Posterior cingulate gyrus (tissue), 11 donors: ENCODE measurements at places on chromosomes 7 and 10.

GRCh38 chr10:6018422-6018821, 41.1 kb upstream of the IL15RA start:
- no peak for DNase-seq

GRCh38 chr7:117023325-117023854, 70.1 kb downstream of the ST7 start:
- DNase-seq = no peak

- DNase-seq = no peak
These were observed 38.3 kb upstream of the SFMBT2 start for GRCh38 chr10:7449063-7449695.

- no peak for DNase-seq
These were observed 4.8 kb downstream of the GRIFIN start for GRCh38 chr7:2471396-2471795.

DNA sequence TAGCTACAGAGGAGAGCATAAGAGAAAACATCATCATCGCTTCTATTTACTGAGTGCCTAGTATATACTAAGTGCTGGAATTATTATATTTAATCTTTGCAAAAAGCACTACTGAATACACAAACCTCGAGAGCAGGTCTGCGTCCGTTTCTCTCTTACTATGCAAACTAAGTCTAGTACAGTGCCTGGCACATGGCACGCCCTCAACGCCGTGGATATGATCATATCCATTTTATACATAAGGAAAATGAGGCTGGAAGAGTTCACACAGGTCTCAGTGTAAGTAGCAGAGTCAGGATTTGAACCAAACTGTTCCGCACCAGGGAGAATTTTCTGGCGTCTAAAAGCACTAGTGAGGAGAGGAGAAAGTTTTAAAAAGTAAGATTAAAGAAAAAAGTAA, 17.6 kb downstream of the MXI1 start:
- DNase-seq = no peak

GRCh38 chr10:77248104-77248790, 389.4 kb downstream of the KCNMA1 start:
- DNase-seq = no peak

DNA sequence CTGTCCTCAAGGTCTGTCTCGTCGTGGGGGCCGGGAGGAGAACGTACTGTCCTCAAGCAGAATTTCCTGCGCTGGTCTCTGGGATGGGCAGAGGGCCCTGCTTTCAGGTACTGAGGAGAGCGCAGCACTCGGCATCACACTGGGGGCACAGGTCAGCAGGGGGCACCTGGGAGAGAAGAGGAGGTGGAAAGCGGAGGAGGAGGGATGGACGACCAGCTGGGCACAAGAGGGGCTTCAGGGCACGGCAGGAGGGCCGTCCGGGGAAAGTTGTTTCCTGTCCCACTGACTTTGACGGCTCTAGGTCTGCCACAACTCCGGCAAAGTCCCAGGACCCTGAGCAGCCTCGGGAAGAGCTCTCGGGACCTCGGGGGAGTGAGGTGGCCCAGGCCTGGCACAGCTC, 536.9 kb downstream of the DNAJB6 start:
- no peak for DNase-seq

DNA sequence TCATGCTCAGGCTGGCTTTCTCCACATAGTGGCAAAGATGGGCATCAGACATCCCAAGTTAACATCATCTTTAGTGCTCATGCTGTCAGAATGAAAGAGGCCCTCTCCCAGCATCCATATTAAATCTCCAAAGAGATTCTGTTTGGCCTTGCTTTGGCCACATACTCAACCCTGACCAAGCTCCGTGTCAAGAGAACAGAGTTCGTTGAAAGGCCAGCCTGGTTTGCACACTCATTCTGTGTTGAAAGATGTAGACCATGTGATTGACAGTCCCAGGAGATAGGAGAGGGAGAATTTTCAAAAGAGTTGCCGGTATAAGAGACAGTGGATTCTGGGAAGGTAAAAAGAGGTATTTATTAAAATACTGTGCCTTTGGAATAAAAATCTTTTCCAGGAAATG, 19.7 kb downstream of the MET start:
- no peak for DNase-seq

DNA sequence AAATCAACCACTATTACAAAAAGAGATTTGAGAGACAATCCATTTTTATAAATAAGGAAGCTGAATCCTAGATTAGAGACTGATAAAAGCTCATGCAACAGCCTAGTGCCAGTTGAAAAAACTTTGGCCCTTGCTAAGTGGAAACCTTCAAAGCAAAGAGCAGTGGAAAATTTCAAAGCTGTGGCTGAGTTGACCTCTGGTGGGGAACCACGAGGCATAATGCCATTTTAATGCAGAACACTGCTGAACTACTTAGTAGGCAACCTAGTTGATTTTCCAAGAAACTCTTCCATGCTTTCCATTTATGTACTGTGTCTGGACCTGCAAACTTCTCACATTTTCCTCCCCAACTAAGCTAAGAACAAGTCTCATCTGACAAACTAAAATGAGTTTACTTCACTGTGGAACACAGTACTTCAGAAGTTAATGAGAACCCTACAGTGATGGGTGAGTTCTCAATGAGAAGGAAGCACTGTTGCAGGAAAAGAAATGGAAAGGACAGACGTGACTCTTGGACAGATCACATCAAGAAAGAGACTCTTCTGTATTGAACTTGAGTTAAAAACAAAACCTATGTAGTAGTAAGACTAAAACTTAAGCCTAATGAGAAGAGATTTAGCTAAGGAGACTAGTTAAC, 19.5 kb downstream of the FZD9 start:
- no peak for DNase-seq

DNA sequence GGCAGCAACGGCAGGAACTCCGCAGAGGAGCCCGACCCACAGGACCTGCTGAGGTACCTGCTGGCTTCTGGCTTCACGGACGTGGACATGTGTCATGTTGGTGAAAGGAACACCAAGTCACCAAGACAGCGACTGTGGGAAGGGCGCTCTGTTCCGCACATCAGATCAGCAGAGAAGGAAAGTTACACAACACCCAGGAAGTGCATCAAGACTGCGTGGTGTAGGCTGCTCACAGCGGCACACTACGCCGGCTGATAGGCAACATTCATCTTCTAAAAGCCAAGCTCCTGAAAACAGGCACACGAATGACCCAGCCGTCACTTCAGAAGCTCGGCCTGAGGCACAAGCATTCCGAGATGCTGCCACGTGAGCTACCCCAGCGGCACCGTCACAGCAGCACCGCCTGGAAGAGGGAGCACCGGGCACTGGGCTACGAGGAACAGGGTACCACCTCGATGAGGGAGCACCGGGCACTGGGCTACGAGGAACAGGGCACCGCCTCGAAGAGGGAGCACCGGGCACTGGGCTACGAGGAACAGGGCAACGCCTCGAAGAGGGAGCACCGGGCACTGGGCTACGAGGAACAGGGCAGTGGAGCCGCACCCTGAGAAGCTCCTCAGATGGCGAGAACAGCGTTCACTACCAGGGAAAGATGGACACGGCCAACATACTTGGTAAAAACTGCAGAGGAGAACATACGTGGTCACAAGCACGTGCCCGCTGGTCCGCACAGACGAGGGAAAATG, 86.7 kb downstream of the MAD1L1 start:
- peak; percentile 70 for DNase-seq

DNA sequence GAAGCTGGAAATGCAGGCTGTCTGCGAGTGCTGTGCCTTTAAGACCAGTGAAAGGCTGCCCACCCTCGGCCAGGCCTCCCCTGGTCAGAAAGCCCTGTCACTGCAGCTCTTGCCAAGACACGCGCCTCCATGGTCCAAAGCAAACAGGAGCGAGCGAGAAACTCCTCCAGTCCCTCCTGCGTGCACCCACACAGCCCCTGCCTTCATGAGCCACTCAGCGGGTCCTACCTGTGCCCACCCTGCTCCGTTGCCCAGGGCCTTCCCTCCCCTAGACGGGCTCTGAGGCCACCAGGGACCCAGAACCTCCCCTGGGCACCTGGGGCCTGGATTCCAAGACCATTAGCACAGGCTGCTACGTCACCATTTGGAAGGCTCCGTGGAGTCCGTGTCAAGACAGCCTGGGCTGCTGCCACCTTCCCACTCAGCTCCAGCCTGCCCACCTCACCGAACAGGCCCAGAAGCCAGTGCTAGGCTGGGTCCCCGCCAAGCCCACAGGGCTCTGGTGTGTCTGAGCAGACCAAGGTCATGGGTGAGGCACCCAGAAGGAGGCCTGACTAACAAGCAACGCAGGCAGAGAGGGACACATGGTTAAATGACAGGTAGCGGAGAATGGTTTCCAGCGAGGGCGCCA, 144.5 kb downstream of the NEURL1 start:
- DNase-seq = peak; percentile 93

- peak; percentile 46 for DNase-seq
These were observed 757 bp downstream of the EIF3A start for GRCh38 chr10:119079599-119080520.

DNA sequence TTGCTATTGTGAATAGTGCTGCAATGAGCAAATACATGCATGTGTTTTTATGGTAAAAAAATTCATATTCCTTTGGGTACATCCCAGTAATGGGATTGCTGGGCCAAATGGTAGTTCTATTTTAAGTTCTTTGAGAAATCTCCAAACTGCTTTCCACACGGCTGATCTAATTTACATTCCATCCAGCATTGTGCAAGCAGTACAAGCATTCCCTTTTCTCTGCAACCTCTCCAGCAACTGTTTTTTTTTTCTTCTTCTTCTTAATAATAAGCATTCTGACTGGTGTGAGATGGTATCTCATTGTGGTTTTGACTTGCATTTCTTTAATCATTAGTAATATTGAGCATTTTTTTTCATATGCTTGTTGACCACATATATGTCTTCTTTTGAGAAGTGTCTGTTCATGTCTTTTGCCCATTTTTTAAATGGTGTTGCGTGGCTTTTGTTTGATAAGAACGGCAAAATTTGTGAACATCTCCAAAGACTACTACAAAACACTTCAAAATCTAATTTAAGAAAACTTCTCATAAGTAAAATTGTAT, 136.1 kb upstream of the MYO3A start:
- DNase-seq = no peak

DNA sequence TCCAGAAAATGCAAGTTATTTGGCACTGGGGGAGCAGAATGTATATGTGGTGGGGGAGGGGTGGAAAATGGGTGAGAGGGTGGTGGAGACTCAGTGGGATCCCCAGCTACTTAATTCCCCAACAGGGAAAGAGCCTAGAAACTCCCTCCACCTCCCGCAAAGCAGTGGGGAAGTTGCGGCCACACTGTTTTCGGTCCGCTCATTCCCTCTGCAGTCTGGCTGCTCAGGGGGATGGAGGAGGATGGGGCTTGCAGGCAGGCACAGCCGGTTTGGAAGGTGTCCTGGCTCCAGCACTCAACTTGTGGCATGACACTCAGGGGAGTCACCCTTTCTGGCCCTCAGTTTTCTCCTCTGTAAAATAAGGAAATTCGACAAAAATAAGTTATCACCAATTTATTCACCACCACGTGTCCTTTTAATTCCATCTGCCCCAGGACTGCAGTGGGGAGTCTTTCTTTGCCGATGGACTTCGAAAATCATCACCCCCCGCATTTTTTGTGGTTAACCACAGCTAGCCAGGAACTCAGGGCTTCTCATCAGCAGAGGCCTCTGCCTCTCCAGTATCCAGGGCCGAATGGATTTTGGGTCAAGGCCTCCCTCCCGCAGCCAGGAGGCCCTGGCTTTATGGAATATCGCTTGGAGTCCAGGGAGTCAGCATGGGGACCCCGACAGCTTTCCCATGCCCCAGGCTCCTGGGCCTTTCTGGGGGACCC, 1.6 kb upstream of the HTRA1 start:
- DNase-seq = no peak

DNA sequence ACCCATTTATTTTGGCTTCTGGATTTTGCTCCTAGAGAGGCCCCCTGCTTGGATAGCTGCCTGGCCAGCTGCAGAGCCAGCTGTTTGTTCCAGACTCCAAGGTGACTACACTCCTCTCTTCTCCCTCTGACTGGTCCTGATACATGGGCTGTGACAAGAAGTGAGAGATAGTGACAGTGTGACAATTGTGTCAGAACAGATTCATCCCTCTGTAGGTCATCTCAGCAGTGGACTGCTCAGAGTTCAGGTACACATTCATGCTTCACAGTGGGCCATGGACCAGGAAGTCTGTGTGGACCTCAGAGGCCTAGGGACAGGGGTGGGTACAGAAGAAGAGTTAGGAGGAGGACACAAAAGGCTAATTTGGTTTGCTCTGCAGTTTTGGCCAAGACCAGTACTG, 188.2 kb upstream of the MKLN1 start:
- DNase-seq = no peak

- DNase-seq = peak; percentile 92
These were observed at the start of gene MKRN1 for GRCh38 chr7:140479062-140479738. Gene MKRN1 (minus strand): TSS chr7:140479505. CDS start chr7:140479344, 161 bp downstream.

DNA sequence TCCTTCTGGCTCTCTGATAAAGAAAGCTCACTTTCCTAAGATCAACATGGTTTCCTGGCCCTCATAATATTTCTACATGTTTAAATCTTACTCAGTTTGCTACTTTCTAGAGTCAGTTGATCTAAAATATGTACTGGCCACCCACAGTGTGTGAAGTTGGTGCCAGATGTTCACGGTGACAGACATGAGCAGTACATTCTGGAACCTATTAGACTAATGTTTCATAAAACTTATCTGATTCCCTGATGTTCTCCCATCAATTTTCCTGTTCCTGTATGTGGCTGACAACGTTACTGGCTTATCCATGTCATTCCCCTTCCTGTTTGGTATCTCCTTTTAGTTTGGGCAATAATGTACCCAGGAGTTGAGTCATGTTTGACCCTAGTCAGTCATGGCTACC, 13.7 kb upstream of the CPVL start:
- DNase-seq = no peak

DNA sequence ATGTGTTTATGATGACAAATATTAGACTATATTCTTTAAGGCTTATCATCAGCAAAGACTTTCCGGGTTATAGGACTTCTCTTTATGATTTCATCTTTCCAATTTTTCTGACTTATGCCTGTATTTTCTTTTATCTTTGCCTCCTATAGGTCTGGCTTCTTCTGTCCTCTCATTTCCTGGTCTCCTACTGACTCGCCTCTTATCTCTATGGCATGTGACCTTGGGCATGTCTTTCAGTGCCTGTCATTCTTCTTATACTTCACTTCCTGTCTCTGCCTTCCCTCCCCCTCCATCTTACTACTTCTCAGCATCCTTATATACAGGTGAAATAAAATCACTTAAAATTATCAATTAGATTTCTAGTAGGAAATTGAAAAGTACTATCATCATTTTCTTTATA, 42.2 kb downstream of the PCDH15 start:
- no peak for DNase-seq
